Progenitor cell of endocrine pancreas (in vitro differentiated cells): ENCODE measurements at places on chromosomes 3 and 15. TPM values are rescaled to one million over a fixed set of nuclear protein-coding genes. Genes with fewer than 3 reads are reported as not detected.
A peak's percentile ranks its signal among the peaks of the same experiment; 100 is the strongest.

DNA sequence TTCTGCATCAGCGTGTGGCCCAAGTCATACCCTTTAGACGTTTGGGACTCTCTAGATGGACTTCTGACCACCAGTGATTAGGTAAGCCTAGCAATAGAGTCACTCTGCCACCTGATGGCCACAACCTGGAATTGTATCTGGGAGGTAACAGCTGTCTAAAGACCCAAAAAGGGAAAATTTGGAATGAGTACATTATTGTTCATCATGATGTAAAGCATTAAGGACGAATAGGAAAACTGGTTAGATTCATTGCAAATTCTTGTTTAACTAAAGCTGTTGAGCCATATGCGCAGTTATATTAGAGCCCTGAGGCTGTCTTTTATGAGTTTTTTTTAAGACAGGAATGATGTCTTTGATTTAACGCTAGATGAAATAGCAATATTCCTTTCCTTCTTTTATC, 63.6 kb downstream of the FAM81A start:
- peak; percentile 23 for DNase-seq

Gene CCDC191
- total RNA-seq = 15.6 and 15.9 TPM in 2 replicates

- DNase-seq = no peak
Observed at GRCh38 chr3:191085091-191085490, 114.0 kb upstream of the OSTN start.

DNA sequence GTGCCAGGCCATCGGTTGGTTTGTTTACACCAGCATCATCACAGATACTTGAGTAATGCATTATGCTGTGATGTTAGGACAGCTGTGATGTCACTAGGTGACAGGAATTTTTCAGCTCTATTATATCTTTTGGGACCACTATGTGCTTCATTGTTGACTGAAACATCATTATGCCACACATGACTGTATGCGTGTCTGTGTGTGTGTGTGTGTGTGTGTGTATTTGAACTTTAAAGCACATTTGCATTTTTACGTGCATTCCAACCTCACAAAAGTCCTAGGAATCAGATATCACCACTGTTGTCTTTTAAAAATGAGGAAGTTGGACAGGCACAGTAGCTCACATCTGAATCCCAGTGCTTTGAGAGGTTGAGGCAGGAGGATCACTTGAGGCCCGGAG, 223.0 kb downstream of the TBL1XR1 start:
- no peak for DNase-seq

Gene ATP8B4
- 0.95 and 0.98 TPM in 2 replicates for total RNA-seq

Gene FES
- 13.8 and 16.2 TPM in 2 replicates for total RNA-seq

- no peak for DNase-seq
Observed at GRCh38 chr15:70165716-70166284, 68.1 kb upstream of the TLE3 start.

Gene SPRED1
- total RNA-seq = 21.3 and 22.9 TPM in 2 replicates

GRCh38 chr3:152737021-152737908, 97.7 kb upstream of the P2RY1 start:
- DNase-seq = no peak
